Stimulated activated CD8-positive, alpha-beta memory T cell treated with anti-CD3 and anti-CD28 coated beads, Interleukin-7, amount 100 ng/mL, for 1 hour (primary cell): ENCODE measurements at places on chromosomes 5 and 9.

DNA sequence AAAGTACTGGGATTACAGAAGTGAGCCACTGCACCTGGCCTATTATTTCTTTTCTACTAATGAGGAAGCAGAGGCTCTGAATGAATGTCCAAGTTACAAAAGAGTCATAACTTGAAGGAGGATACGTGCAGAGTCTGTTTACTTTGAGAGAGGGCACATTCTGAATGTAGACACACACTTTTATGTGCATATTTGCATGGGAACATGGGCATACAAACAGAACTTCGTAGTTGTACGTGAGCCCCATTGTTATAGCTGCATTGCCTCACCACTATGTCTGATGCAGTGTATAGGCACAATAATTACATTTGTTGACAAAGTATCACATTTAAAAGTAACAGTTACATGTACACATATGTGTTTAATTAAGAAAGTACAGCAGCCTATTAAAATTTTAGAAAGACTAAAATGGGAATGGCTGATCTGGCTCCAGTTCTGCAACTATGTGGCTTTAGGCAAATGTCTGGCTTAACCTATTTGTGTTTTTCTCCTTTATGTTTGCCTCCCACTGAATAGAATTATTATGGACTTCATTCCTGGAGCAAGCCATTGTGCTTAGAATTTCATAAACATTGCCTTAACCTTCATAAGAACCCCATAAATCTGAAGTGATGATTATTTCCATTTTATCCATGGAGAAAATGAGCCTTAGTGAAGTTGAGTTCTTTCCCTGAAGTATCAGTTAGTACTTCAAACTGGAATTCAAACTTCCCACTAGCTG, 3.0 kb upstream of the DPYSL3 start:
- DNase-seq = no peak

DNA sequence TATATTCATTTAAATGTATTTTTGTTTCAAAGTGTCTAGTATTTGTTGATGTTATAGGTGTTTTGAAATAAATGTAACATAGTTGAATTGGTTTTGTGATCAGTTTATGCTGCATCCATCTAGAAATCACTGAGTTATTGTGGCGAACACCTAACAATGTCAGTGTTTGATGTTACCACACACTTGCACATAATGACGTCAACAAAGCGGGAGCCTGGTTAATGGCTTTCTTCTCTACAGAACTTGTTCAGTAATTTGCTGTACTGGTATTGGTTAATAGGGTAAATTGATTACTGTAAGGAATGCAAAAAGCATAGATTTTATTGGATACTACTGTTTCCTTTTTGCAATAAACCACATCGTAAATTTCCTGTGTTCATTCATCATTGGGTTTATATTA, 133.0 kb downstream of the ATG10 start:
- DNase-seq = no peak

DNA sequence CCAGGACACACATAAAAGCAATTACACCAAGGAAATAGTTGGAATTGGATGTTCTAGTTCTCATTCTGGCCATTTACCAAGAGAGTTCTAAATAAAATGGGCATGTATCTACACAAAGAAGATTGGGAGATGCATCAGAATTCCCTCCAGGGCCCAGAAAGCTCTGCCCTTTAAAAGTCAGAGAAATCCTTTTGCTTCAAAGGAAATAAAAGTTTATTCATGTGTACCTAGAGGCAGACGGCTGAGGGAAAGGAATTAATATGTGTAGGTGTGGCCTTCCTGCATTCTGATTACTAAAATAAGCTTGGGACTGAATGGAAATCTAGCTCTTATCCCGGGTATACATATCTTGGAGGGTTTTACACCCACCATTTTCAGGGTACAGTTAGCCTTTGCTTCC, 719.4 kb downstream of the SEMA5A start:
- no peak for DNase-seq

- no peak for DNase-seq
Observed at GRCh38 chr5:45281081-45281480, 415.1 kb downstream of the HCN1 start.

- no peak for DNase-seq
Observed at GRCh38 chr5:1834721-1835429, 33.7 kb downstream of the NDUFS6 start.

DNA sequence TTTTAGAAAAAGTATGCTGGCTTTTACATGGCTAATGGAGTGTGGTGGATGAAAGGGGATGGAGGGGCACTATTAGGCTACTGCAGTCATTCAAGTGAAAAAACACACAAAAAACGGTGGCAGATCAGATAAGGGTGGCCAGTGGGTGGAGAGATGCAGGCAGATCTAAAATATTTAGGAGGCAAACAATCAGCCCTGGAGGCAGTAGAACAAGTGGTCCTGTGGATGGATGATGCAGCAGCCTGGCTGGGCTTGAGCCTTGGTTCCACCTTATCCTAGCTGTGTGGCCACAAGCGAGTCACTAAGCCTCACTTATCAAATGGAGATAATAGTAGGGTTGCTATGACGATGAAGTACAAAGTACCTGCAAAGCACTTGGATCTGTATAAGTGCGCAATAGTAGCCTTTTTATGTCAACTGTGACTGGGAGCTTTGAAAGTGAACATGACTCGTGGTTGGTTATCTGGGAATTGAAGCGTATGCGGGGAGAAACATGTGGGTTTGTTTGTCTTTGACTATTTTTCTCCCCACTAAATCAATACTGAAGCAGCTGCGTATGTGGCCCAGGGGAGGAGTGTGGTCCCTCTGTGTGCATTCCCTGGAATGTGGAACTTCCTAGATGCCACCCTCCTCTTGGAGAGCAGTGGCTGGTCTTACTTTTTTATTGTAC, 20.2 kb downstream of the NSG2 start:
- DNase-seq = no peak

GRCh38 chr9:114409103-114409780, 21.5 kb upstream of the AKNA start:
- DNase-seq = no peak

GRCh38 chr5:111762895-111763294, 5.9 kb upstream of the NREP start:
- no peak for DNase-seq

DNA sequence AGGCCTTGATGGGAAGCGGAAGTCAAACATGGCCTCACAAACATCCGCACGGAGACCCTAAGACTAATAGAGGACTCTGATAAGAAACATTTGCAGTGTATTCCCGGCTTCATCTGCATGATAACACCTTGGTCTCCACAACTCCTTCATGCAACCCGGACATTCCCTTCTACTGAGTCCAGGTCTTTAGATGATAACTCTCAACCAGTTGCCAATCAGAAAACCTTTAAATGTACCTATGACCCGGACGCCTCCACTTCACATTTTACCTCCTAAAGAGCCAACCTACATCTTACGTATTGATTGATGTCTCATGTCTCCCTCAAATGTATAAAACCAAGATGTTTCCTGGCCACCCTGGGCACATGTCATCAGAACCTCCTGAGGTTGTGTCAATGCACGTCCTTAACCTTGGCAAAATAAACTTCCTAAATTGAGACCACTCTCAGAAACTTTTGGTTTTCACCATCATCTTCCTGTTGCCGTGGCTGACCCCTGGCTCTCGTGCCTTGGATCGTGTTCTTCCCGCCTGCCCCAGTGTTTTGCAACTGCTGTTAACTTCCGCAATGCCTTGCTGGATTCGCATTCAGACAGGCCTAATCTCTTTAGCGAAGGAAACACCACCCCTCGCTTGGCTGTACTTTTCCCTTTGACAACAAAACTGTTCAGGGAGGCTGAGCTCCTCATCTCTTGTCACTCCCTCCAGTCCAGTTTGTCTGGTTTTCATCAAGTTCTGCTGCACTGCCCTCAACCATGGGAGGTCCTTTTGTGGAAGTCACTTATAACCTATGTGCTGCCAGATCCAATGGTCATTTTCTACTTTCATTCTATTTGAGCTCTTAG, 1.1 kb upstream of the DAP start:
- no peak for DNase-seq

DNA sequence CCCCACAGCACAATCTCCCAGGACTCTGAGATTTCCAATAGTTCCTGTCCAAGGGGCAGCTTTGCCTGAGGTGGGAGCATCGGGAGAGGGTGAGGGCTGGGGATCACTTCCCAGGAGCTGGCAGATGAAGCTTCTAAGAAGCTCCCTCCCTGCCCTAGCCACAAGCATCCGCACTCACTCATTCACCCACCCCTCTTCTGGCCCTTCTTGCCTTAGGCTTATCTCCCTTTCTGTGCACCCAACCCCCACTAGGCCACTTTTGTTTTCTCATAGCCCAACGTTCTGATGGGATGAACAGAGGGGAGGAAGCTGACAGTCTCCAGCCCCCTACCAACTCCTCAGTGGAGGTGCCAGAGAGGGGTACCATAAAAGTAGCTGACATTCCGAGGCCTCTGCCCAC, 3.7 kb upstream of the PCDH1 start:
- no peak for DNase-seq

- DNase-seq = peak; percentile 36
Observed at GRCh38 chr9:37528652-37529471, 43.1 kb downstream of the POLR1E start.

GRCh38 chr9:128149001-128149701, at the start of gene LCN2:
LCN2 (plus strand) TSS chr9:128149453; CDS start chr9:128149526, 73 bp downstream.
- DNase-seq = no peak

GRCh38 chr9:95924987-95925386, 49.5 kb downstream of the ERCC6L2 start:
- no peak for DNase-seq
